ENCODE measurements at places on chromosomes 5 and 9.
A peak's percentile ranks its signal among the peaks of the same experiment; 100 is the strongest.

DNA sequence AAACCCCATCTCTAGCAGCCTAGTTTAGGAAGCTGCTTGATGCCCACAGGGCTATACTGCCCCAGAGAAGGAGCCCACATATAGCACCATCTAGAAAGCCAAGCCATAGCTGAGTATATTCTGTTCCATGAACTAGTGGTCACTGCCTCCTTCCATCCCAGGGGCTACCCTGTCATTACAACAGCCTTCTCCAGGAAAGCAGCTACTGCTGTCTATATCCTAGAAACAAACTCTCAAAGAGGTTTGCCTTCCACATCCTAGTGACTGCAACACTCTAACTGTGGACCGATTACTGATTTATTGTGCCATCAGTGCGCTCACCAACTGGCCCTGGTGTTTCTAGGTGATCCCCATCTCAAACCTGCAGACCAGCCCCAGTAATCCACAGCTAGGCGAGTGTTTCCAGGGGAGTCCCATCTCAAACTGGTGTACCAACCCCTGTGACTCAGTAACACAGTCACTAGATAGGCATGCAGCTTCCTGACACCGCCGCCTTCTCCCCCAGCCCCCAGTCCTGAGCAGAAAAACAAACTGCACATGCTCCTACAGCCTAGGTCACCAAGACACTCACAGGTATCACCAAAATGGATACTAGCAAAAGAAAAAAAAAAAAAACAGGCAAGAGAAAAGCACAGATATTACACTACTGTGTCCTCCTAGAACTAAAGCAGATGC, 14.8 kb downstream of the SPTLC1 start:
- no peak for DNase-seq

GRCh38 chr5:167565189-167565954, 726.1 kb upstream of the WWC1 start:
- peak; percentile 30 for DNase-seq

DNA sequence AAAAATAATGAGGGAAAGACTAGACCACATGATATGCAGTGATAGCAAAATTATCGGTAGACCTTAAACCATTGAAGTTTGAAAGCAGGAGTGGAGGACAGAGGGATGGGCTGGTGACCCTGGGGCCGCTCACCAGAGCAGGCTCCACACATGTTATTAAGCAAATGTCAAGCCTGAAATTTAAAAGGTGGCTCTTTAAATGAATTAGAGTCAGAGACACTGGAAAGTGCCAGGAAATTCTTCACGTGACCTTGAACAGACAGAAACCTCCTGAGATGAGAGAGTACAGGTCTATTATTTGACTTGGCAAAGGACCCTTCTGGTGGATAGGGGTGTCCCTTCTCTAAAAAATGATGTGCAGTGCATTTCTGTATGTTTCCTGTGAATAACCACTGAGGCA, 111.0 kb upstream of the CPEB4 start:
- DNase-seq = no peak

GRCh38 chr5:119289438-119290044, 66.3 kb upstream of the TNFAIP8 start:
- no peak for DNase-seq

DNA sequence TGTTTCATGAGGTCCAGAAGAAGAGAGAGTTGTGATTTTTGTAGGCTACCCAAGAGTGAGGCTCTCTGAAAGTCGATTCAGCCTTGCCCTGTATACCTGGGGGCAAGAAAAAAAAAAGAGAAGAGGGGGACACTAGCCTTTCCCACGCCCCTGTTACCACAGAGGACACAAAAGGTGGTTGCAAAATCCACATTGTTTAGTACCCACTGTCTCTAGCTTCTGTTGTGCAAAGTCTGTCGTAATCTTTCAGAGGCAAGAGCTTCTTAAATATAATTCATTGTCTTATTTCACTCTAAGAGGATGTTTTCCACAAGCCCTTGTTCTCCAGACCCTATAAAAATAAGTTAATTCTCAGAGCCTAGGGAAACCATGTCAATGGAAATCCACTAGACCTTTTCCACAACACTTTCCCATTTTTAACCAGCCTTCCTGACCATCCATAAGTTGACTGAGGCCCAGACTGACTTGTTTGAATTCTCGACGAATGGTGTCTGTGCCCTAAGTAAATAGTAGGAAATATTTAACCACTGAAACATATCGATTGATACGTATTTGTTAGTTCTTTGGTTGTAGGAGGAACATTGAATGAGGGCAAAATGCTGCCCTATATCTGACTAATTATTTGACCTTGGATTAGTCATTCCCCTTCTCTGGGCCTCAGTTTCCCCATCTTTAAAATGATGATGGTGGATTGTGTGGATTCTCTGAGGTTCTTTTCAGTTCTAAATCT, 182.7 kb downstream of the PAPPA start:
- DNase-seq = no peak

DNA sequence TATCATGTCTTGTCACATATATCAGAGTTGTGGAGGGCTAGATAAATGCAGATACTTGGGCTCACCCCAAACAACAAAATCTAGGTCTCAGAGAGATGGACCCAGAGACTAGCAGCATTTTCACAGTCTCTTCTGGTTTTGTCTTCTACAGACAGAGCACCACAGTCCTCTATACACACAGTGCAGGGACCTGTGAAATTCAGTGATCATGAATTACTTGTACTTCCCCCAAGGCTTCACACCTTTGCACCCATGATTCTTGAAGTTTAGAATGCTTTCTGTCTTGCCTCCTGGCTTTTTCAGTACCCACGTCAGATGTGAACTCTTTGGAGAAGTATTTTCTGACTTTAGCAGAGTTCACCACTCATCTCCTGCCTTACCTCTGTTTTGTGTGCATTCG, 371.5 kb upstream of the PRR16 start:
- DNase-seq = no peak

- DNase-seq = no peak
These were observed 182.9 kb upstream of the MEF2C start for GRCh38 chr5:89065919-89066318.

DNA sequence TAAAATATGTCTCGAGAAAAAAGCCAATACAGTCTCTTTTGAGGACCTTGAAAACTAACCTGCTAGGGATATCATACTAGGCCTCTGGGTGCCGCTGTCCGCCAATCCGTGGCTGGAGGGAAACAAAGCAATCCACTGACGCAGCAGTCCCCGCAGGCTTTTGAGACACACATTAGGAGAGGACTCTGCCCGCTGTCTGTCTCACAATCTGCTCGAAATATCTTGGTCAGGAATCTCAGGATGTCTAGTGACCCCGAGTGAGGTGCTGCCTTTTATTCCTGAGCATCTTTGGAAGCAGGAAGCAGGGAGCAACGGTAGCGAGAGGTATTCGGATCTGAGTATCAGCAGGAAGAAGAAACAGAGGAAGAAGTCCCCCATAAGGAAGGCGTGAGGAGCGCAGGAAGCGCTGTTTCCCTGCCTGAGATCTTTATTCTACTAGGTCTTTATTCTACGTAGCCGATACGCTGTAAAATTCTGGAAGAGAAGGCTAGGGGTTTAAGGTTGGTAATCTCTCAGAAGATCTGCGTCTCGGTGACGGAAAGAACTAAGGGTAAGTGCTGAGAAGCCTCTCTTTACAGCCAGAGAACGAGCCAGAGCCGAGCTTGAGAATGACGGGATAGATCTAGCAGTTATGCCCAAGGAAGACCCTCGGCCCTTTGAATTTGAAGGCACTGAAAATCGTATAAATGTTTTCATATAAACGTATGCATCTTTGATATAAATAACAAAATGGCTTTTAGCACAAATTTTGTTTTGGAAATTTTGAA, 4.0 kb upstream of the PCDHGA1 start:
- peak; percentile 69 for DNase-seq

GRCh38 chr9:4581035-4581760, 80.9 kb upstream of the PLPP6 start:
- DNase-seq = no peak

DNA sequence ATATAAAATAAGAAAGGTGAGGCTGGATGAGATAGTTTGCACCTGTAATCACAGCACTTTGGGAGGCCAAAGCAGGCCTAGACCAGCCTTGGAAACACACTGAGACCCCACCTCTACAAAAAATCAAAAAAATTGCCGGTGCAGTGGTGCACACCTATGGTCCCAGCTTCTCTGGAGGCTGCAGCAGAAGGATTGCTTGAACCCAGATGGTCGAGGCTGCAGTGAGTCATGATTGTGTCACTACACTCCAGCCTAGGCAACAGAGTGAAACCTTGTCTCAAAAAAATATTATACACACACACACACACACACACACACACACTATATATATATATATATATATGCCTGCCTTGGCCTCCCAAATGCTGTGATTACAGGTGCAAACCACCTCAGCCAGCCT, 1.3 kb downstream of the SLC35D2 start:
- DNase-seq = no peak

DNA sequence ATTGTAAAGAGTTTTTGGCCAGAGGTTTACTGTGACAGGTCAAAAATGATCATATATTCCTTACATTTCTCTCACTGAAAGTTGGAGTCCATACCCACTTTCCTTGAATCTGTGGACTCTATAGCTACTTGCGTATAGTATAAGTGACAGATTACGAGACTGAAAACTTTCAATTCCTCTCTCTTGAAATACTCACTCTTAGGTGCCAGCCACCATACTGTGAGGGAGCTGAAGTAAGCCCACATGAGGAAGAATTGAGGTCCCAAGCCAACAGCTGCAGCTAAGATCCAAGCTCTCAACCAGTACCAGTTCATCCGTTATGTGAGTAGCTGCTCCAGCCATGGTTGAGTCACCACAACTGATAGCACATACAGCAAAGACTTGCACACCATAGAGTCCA, 128.1 kb upstream of the FAM174A start:
- no peak for DNase-seq
